Posterior vena cava (tissue), 2 donors: ENCODE measurements at places on chromosomes 3 and 15. TPM values are rescaled to one million over a fixed set of nuclear protein-coding genes. Genes with fewer than 3 reads are reported as not detected.

DNA sequence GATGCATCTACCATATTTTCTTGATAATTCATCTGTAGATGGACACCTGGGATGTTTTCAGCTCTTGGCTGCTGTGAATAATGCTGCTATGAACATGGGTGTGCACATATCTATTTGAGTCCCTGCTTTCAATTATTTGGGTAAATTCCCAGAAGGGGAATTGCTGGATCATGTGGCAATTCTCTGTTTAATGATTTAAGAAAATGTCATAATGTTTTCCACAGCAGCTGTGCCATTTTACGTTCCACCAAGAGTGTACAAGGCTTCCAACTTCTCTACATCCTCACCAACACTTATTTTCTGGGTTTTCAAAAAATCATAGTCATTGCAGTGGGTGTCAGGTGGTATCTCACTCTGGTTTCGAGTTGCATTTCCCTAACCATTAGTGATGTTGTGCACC lies 64.4 kb downstream of the NSMCE3 start:
- no peak for DNase-seq

GRCh38 chr3:17052363-17052762 lies 167.6 kb downstream of the PLCL2 start:
- no peak for DNase-seq

DNA sequence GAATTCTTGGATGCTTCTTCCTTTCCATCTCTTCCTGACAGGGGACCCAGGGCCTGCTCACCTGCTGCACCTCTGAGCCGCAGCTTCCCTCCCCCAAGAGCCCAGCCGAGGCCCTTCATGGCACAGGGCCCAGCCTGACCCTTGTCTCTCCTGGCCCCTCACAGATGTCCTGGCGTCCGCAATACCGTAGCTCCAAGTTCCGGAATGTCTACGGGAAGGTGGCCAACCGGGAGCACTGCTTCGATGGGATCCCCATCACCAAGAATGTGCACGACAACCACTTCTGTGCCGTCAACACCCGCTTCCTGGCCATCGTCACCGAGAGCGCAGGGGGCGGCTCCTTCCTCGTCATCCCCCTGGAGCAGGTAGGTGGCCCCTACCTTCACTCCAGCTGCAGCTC lies 66.2 kb downstream of the CORO2B start:
- peak; percentile 66 for DNase-seq

Gene ITPR1
- total RNA-seq, result 136 TPM

DNA sequence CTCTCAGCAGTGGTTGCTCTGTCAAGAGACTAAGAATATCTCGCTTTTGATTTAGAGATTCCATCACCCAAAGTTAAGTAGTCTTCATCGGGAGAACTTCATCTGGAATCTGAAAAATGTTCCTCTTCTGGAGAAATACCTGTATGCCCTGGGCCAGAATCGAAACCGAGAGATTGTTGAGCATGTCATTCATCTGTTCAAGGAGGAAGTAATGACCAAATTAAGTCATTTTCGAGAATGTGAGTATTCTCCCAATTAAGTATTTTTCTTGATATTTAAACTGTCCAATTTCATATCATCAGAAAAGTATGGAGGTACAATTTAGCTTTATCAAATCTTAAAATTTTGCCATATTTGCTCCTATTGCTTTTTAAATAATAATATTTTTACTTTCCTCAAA lies 12.9 kb upstream of the PSMA4 start:
- no peak for DNase-seq

GRCh38 chr15:100898661-100899462 lies 19.2 kb downstream of the ALDH1A3 start:
- no peak for DNase-seq

DNA sequence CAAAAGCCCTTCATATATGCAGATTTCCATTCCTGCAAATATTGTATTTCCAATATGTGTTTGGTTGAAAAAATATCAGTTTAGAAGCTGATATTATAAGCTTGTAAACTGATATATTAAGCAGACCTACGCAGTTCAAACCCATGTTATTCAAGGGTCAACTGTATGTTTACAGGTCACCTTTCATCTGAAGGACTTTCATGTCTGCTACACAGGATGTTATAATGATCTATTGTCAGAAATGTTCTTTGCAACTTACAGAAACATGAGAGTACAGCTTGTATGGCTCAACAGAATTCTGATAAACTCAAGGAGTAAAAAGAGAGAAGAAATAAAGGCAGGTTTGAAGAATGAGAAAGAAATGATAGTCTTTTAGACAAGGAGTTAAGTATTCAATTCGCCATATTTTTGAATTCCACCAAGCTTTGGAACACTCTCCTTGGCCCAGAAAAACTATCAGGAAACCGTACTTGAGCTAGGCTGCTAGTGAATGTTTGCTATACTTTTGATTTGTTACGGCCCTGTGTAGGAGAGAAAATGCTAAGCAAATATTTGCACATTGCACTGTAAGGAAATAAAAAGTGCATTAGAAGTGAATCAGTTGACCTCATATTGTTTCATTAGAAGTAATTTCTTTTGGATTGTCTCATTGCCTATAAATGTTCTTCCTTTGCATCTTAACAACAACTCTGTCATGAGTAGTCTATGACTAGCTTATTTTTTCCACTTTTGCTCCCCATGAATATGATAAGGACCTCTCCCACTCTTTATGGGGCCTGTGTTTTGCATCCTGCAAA lies 81.2 kb downstream of the NEK11 start:
- no peak for DNase-seq

- DNase-seq, result no peak
Measured at GRCh38 chr3:70078778-70079177, 79.2 kb downstream of the SAMMSON start.

Gene CCR3
- total RNA-seq, result not detected

DNA sequence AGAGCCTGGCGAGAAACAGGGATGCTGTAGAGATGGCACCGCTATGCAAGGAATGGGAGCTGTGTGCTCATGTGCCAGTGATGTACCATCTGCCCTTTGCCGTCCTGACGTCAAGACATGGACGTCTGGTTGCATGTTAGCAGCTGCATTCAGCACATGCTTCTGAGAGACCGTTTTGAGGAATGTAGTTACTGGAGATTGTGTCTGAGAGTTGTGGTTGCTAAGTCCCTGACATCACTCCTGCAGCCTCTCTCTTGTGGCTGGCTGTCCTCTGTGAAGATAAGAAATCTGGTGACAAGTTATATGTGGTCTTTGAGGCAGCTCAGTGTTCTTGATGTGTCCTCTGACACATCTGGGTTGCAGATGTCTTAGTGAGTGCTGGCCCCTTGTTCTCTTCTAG lies 165.1 kb downstream of the APBA2 start:
- no peak for DNase-seq

DNA sequence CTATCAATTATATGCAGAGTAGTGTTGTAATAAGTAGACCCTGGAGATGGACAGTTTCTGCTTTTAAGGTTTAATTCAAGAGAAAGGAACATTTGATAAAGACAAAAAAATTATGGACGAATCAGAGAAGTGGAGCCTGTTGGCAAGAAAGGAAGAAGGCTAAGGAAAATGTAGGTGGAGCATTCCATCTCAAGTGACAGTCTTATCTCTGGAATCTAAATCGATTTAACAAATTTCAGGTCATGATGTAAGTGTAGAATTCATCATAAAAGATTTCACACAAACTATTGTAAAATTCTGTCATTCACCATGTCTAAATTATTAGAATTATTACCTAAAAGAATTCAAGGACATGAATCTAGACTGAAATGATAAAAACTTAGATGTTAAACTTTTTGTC lies 36.3 kb downstream of the TSC22D2 start:
- no peak for DNase-seq

Gene CILP
- 43.4 TPM for total RNA-seq

Gene SPINT1
- total RNA-seq, result 1.7 TPM

- peak; percentile 92 for DNase-seq
Measured at GRCh38 chr15:78212546-78213424, 21.6 kb downstream of the ACSBG1 start.

Gene CHRNA3
- not detected for total RNA-seq

DNA sequence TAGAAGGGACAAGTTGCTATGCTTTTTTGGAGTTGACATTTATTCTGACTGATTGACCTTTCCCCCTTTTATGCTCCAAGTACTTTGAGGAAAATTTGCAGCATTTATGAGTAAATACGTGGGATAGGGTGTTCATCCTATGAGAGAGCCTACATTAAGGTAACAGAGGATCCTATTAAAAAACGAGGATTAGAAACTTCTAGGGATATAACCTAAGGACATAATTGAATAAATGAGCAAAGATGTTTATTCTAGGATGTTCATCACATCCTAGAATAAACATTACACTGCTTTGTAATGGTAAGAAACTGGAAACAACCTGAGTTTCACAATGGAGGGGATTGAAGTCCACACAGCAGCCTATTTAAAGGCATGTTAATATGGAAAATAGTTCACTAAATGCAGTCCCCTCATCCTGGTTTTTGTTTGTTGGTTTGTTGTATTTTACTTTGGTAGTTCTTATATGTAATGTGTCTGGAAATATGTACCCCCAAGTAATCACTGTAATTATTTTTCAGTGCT lies 23.9 kb upstream of the CLEC3B start:
- no peak for DNase-seq

DNA sequence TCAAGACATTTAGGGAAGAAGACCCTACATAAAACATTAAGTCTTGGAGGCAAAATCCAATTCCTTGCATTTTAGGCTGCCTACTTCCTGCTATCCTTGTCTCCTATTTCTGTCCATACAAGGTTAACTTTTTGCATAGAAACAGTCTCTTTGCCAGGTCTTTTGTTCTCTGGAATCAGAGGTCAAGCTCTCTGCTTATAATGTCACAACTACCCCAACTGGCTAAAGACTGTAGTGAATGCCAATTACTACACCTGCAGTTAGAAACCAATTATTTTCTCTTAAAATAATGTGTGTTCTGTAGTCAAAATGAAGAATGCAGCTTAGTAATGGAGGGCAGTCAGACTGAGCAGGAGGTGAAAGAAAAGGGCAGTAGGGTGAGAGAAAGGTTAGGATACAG lies 856.2 kb downstream of the TUSC7 start:
- DNase-seq, result no peak

DNA sequence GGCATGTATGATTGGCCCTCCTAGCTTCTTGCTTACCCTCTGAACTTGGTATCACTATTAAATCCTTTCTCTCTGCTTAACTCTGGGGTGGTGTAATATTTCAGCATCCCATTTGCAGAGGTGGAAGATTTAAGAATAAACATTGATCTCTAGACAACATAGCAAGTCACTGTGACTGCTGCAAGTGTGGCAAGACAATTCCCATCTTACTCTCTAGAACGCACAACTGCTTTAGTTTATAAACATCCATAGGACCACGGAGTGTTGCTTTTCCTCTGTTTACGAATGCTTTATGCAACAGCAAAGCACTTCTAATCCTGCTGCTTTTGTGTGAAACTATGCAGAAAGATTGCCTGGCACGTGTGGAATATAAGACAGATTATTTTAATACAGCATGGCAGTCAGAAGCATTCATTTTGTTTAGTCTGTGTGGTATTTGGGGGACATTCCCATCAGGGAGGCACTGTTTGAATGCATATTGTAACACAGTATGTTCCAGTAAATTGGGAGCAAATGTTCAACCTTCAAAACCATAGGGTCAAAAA lies 338.9 kb upstream of the TMCO5A start:
- DNase-seq, result no peak

Gene ZDHHC23
- total RNA-seq, result 2.3 TPM

DNA sequence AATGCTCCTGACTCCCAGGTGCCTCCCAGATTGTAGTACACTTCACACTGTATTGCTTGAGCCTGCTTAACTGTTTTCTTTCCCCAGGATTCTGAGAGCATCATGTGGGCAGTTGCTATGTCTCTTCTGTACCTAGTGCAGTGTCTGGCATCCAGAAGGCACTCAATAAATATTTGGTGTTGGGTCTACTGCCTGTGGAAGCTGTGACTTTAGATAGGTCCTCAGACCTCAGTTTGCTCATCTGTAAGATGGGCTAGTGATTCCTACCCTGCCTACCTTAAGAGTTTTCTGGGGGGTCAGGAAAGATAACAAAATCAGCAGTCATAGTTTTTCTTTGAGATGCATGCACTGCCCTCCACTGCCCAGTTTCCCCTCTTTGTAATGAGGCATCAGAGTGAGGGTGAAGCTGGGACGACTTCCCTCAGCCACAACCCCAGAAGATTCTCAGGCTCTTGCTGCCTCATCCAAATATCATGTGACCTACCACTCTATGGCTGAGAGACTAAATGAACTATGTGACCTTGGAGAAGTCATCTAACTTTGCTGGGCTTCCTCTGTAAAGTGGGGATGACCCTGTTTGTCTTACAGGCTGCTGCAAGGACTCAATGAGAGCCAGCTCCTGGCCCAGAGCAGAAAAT lies 50.4 kb downstream of the ATP2B2 start:
- DNase-seq, result no peak

- DNase-seq, result no peak
Measured at GRCh38 chr15:74833376-74834107, 7.1 kb downstream of the CPLX3 start.

DNA sequence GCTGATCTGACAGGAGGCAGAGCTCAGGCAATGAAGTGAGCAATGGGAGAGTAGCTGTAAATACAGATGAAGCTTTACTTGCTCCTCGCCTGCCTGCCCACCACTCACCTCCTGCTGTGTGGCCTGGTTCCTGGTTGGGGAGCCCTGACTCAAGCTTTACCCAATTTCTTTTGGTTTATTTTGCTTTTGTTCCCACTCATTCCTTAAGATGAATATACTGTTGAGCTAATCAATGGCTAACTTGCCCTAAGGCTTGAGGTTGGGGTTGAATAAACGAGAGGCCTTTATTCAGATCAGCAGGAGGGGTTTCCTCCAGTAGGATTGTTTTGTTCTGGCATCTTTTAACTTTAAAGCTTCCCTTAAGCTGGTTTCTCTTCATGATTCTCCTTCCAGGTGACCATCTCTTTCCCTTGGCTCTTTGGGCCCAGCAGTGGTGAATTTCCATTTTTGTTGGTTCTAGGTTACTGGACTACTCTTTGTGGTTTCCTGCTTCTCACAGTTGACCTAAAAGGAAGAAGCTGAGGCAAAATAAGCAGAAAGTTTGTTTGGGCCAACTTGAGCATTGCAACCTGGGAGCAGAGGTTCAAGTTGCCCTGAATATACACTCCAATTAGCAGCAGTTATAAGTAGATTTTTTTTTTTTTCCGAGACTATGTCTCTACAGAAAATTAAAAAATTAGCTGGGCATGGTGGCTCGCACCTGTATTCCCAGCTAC lies 44.4 kb downstream of the STARD9 start:
- DNase-seq, result no peak

GRCh38 chr15:42632105-42632675 lies 56.8 kb downstream of the STARD9 start:
- no peak for DNase-seq

DNA sequence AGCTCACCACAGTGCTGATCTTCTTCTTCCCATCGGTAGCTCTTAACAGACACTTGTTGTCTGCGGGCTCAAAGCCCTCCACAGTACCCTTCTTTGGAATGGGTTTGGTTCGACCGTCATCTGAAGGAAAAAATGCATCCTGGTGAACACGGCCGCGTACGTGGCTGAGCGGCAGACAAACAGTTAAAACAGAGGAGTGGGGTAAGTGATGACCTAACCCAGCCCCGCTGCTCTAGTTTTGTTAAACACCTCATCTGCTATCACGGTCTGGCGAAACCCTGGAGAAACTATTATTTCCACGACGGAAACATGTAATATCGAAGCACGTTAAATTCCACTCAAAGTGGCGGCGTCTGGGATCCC lies 725 bp downstream of the SRP14 start:
- no peak for DNase-seq

- no peak for DNase-seq
Measured at GRCh38 chr3:107650788-107651187, 128.0 kb downstream of the BBX start.

- peak; percentile 89 for DNase-seq
Measured at GRCh38 chr3:184377882-184378445, at the start of gene THPO. Gene THPO (minus strand): TSS chr3:184378207. CDS start chr3:184376259, 1,948 bp downstream.

Gene SOX2
- total RNA-seq, result 0.29 TPM
